Prostate gland (tissue), 2 donors: ENCODE measurements at places on chromosomes 6 and 20.
A peak's percentile ranks its signal among the peaks of the same experiment; 100 is the strongest.

GRCh38 chr6:129875610-129876520 is 14.8 kb upstream of the TMEM244 start:
- no peak for DNase-seq

DNA sequence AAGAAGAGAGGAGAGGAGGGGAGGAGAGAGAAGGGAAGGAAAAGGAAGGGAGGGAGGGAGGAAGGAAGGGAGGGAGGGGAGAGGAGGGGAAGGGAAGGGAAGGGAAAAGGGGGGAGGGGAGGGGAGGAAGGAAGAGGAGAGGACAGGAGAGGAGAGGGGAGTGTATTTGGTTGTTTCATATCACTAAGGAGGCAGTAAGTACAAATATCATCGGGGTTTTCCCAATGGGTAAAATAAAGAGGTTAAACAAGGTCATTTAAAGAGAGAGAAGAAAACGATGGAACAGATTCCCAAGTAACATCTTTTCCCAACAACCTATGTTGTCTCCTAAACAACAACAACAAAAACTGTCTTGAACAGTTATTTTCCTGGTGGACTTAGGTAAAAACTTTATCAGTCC is 43.6 kb downstream of the MBOAT1 start:
- DNase-seq: no peak

DNA sequence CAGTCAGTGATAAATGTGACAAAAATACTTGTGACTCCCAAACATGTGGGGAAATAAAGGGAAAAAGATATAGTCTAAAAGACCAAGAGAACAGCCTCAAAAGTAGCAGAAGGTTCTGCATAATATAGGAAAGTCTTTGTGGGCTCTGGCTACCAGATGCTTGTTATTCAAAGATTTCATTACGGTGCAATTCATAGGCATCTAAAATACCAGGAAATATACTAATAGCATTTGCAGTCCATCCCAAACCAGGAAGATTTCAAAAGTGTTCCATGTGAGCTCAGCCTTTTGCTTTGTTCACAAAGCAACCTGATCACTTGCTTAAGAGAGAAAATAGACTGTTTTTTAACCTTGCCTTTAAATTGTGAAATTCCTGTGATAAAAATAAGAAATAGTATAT is 506.7 kb upstream of the MARCKS start:
- DNase-seq: no peak

DNA sequence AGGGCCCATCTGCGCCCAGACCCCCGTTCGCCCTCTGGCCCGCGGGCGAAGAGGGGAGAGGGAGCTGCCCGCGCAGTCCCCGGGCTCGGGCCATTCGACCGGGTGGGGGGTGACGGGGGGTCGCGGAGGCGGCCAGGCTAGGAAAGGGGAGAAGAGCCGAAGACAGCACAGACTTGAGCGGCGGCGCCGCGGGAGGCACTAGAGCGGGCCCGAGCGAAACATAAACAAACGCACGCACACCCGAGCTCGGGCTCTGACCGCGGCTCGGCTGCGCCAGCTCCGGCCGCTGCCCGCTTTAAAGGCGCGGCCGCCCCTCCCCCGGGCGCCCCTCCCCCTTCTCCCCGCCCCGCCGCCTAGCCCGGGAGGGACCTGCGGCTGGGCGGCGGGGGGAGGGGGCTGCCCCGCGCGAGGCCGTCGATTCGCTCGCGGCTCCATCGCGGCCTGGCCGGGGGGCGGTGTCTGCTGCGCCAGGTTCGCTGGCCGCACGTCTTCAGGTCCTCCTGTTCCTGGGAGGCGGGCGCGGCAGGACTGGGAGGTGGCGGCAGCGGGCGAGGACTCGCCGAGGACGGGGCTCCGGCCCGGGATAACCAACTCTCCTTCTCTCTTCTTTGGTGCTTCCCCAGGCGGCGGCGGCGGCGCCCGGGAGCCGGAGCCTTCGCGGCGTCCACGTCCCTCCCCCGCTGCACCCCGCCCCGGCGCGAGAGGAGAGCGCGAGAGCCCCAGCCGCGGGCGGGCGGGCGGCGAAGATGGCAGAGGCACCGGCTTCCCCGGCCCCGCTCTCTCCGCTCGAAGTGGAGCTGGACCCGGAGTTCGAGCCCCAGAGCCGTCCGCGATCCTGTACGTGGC is at the start of gene FOXO3:
TSS of gene FOXO3 (plus strand) at position 455 of the 846 bp plus-strand sequence. CDS start at position 747, 292 bp downstream.
- DNase-seq: peak; percentile 94

DNA sequence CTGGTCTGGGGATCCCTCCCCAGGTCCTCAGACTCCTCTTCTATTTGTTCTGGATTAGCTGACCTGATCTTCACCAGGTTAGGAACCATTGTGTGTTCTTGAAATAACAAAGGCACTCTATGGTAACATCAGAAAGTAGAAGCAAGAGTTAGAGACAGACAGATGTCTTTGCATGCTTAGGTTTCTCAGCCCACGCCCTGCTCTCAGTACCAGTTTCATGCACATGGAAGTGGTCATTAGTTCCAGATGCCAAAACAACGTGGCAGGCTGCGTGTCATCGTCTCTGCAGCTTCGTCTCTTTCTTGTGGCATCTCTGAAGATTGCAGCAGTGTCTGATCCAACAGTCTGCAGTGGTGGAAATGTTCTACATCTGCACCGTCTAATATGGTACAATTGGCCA is 89.4 kb downstream of the PACRG start:
- no peak for DNase-seq

- no peak for DNase-seq
These were observed 231.6 kb downstream of the FNDC1 start for GRCh38 chr6:159400826-159401225.

- DNase-seq: no peak
These were observed 37.6 kb upstream of the XRN2 start for GRCh38 chr20:21265261-21266190.

GRCh38 chr6:121794630-121795029 is 359.2 kb downstream of the GJA1 start:
- DNase-seq: no peak

DNA sequence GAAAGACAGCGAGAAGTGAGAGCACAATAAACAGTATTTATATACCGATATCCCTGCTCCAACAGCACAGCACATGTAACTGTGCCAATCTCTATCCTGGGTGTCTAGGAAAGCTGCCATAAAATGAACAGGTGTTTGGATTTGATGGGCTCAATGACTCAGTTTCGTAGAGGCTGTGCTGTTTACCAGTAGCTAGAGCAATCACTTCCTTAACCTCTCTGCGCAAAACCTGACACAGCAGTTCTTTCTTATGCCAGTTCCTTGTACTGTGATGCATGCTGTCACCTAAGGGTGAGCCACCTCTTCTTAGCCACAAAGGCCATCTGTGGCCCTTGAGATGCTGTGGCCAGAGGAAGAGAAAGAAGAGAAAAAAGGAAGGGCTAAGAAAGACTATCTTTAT is 59.3 kb downstream of the SHPRH start:
- no peak for DNase-seq

- DNase-seq: no peak
These were observed 183.8 kb downstream of the HS3ST5 start for GRCh38 chr6:114158838-114159694.

- no peak for DNase-seq
These were observed 90.6 kb downstream of the ATXN1 start for GRCh38 chr6:16670617-16671051.

- peak; percentile 11 for DNase-seq
These were observed 1.2 kb downstream of the FOXO3 start for GRCh38 chr6:108561742-108562502.

- no peak for DNase-seq
These were observed 73.9 kb upstream of the ZNFX1 start for GRCh38 chr20:49351775-49352174.

- no peak for DNase-seq
These were observed 142.1 kb downstream of the BMP2 start for GRCh38 chr20:6909608-6910007.

DNA sequence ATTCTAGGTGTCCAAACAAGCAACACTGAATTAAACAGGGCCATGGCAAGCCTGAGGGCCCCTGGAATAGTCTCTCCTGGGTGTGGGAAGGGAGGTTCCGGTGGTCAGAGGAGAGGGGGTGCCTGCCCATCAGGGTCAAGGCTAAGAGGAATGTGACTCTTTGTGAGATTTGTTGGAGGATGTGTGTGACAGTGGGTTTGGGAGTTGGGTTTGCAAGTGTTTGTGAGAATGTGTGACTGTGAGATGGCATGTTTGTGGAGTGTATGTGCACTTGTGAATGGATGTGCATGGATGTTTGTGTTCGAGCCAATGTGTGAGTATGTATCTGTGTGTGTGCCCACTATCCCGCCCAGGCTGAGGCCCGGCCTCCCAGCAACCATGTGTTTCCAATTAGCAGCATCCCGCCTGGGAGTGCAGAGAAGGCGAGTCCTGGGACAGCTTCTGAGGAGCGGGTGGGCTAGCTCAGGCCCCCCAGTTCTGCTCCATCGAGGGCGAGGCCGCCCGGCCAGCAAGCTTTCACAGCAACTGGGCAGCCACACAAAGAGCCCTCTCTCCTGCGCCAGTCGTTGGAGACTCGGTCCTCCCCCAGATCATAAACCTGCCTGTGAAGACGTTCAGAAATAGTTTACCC is 12.6 kb downstream of the FOXC1 start:
- DNase-seq: no peak

- peak; percentile 90 for DNase-seq
These were observed 42.9 kb downstream of the BCAS4 start for GRCh38 chr20:50837532-50838321.

DNA sequence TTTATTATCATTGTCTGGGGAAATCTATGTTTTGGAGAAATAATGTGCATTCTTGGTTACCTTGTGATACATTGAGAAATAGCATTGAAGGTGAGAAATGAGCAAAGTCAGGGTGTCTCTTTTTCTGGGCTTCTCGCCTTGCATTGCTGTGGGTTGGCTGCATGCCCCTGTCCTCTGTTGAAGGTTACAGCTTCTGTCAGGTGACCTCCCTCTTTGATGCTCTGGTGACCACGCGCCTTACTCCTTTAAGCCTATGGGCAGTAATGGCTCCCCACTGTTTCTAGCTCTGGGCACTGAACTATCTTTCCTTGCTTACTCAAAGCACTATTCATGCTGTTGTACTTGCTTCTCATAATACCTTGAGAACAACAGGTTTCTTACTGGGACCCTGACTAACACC is 14.6 kb downstream of the ADGRB3 start:
- no peak for DNase-seq

GRCh38 chr20:17651129-17651759 is 30.8 kb downstream of the RRBP1 start:
- no peak for DNase-seq

DNA sequence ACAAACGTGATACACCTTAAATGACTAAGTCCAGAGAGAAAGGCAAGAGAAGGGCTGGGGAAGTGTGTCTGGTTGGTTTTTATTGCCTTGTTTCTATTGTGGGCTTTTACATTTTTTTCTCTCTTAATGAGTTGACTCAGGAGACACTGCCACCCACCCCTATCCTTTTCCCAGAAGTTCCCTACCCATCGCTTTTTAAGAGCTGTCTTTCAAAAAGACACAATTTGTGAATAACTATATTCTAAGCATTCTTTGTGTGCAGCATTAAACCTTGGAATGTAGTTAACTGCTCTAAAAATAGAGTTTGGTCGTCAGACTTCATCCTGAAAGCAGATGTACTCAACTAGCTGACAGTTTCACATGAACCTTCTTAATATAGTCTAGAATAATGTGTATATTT is 174.9 kb downstream of the ISM1 start:
- DNase-seq: no peak

DNA sequence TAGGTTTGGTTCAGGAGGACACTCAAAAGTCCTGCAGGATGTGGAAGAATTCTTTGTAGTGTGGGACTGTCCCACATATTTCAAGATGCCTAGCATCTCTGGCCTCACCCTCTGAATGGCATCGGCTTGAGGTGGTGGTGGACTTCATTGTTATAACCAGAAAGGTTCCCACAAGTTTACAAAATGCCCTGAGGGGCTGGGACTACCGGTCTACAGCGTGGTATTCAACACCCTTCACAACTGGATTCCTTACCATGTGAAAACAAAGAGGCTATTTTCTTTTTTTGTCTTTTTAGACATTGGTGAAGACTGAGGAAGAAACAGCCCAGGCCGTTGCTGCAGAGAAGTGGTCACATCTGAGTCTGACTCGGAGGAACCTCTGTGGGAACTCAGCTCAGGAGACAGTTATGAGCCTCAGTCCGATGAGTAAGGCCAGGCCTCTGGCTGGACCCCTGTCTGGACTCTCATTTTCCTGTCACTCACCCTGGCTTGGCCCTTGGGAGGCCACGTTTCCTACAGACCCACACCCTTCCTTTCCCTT is 15.2 kb downstream of the PGBD1 start:
- DNase-seq: no peak

DNA sequence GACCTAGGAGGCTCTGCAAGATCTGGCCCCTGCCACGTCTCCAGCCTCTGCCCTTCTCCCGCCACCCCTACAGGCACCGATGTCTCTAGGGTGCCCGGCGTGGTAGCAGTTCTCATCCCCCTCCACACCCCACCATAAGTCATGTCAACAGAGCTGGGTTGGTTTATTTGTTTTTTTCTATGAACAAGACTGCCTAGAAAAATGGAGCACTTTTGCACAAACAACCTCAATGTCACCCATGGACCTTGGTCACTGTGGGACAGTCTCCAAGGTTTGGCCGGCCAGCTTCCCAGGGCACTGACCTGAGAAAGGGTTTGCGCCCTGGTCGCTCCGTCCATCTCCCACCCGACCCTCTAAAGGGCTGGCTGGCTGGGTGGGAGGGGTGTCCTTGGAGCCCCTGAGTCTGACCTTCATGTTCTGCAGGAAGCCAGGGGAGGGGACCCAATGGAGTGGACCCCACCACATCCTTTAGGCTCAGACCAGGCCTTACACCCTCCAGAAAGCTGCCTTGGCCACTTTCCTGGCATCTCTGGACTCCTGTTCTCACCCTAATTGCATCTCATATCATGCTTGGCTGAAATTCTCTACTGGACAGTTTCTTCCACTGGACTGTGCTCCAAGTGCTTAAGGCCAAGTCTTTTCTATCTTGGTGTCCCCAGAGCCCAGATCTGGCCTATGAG is 104.8 kb upstream of the PTPN1 start:
- DNase-seq: no peak

DNA sequence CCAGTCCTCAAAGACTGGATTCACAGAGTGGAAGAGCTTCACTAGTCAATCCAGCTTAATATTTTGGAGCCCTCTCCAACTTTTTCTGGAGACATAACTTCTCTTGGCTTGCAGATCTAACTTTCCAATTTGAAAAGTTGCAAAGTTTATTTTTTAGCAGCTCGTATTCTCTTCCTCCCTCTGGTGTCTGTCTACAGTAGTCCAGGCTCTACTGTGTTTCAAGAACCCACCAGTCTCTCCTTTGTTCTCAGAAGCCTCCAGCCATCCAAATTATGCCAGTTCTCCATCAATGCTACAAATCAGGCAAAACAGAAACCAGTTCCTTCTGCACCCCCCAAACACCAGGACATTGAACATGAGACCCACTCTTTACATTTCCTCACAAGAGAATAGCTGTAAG is 376.1 kb upstream of the OPRM1 start:
- no peak for DNase-seq

- DNase-seq: no peak
These were observed 569.9 kb downstream of the CDH26 start for GRCh38 chr20:60528141-60528540.

DNA sequence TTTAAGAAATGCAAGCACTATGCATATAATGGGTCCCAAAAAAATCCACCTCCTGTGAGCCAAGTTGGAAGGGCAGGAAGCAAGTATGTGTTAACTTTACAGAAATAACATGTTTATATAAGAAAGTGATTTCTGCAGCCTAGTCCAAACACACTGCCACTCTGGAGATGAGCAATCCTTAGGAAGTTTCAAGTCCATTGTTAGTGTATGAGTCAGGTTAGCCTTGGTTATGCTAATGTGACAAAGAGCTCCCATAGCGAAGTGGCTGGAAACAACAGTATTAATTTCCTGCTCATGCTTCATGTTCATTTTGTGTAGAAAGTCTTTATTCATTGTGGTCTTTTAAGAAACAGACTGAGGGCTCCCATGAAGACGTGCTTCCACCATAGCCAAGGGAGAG is 121.4 kb downstream of the TBXT start:
- no peak for DNase-seq

- no peak for DNase-seq
These were observed 4.5 kb upstream of the DEFB126 start for GRCh38 chr20:137668-138490.
